Renal cortical epithelial cell (primary cell): ENCODE measurements at places on chromosomes 6 and 20. TPM values are rescaled to one million over a fixed set of nuclear protein-coding genes. Genes with fewer than 3 reads are reported as not detected.
A peak's percentile ranks its signal among the peaks of the same experiment; 100 is the strongest.

DNA sequence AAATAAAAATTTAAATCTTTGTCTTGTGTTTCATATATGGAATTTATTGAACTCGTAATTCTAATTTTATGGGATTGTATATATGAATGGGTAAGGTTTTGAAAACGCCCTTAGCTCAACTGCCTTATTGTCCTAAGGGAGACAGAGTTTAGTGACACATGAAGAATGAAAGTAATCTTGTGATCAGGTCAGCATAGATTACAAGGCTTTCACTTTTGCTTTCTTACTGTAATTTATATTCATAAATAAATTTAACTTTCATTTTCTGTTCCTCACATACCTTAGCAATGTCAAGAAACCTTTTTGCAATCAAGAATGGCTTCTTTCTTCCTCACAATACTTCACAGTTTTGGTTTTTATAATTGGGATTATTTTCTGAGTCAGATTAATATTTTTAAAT is 14.4 kb downstream of the KPNA5 start:
- DNase-seq, result peak; percentile 7

DNA sequence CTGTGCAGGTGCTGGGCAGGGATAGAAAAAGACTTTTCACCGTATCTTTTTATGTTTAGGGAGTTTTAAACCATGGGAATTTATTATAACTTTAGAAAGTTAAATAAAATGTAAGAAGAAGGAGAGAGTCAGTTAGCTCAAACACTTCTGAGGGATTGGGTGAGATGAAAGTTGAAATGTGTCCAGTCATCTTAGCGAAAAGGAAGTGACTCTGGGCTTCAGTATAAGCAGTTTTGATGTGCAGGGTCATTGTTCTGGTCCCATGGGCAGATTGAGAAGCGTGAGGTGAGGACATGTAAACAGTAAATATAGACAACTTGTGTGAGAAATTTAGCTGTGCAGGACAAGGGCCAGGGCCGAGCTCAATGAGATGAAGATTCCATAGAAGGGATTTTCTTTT is 66.9 kb downstream of the TOX2 start:
- DNase-seq, result no peak

- DNase-seq, result no peak
Measured at GRCh38 chr20:17785007-17785406, 85.2 kb downstream of the BANF2 start.

GRCh38 chr6:57303931-57304681 is 13.3 kb upstream of the PRIM2 start:
- no peak for DNase-seq

GRCh38 chr6:145073811-145074210 is 661.5 kb downstream of the EPM2A start:
- DNase-seq, result no peak

DNA sequence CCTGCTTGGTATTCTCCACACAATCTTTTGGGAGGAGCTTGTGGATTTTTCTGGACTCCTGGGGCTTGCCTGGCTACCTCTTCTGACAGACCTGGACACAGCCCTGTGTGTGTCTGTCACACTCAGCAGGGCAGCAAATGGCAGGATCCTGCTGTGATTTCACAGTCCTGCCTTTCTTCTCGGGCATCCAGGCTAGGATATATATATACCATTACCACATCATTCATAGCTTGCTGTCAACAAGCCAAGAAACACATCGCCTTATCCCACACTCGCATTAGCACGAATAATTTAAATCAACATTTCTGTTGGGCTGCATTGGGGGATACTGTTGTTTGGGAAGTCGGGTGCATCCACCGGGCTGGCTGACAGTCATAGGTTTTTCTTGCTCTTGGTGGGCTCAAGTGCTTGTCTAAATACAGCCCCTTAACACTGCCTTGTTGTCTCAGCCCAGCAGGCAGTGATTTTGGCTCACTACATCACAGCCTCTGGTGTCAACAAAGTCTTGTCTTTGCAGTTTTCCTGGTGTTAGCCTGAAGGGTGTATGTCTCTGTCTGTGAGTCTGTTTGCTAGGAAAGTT is 154.9 kb upstream of the FERMT1 start:
- DNase-seq, result no peak

GRCh38 chr6:2576499-2576898 is 174.2 kb downstream of the MYLK4 start:
- DNase-seq, result no peak

DNA sequence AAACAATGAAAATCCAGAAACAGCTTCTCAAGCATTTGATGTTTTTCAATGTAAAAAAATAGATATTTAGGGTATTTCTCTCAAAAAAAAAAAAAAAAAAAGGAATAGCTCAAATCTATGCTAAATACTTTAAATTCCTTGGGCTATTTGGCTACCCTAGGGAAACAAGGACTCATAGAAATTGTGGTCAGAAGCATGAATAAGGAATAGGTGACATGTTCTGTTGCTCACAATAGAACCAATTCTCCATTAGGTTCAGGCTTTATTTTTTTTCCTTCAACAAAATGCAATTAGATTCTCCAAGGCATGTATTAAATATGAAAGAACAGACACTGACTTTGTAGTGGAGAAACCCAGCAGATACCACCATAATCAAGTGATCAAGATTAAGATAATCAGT is 904.3 kb upstream of the FLRT3 start:
- peak; percentile 9 for DNase-seq

The OR2B3 gene
- total RNA-seq, result not detected in 2 replicates

The TMX4 gene
- total RNA-seq, result 13.5 and 31.1 TPM in 2 replicates

The TAGAP gene
- total RNA-seq, result 0.05 and 0.35 TPM in 2 replicates

The TRIM31 gene
- total RNA-seq, result not detected in 2 replicates

The PRR18 gene
- total RNA-seq, result not detected in 2 replicates

The HLA-DOB gene
- under 0.01 TPM in 1 of 2 replicates, not detected in the other for total RNA-seq

The KCNK15 gene
- total RNA-seq, result 2.1 and 4.6 TPM in 2 replicates

The REV3L gene
- total RNA-seq, result 14.1 and 41.9 TPM in 2 replicates
